ENCODE measurements at places on chromosomes 7 and 10.
A peak's percentile ranks its signal among the peaks of the same experiment; 100 is the strongest.

DNA sequence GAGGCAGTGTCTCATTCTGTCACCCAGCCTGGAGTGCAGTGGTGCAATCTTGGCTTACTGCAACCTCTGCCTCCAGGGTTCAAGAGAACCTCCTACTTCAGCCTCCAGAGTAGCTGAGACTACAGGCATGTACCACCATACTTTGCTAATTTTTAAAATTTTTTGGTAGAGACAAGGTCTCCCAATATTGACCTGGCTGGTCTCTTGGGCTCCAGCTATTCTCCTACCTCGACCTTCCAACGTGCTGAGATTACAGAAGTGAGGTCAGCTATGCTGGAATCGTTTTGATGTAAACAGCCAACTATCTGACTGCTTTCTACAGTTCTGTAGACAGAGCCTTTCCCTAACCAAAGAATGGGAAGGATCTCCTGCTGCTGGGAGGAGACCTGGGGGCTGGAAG is 375.8 kb downstream of the GATA3 start:
- no peak for DNase-seq

DNA sequence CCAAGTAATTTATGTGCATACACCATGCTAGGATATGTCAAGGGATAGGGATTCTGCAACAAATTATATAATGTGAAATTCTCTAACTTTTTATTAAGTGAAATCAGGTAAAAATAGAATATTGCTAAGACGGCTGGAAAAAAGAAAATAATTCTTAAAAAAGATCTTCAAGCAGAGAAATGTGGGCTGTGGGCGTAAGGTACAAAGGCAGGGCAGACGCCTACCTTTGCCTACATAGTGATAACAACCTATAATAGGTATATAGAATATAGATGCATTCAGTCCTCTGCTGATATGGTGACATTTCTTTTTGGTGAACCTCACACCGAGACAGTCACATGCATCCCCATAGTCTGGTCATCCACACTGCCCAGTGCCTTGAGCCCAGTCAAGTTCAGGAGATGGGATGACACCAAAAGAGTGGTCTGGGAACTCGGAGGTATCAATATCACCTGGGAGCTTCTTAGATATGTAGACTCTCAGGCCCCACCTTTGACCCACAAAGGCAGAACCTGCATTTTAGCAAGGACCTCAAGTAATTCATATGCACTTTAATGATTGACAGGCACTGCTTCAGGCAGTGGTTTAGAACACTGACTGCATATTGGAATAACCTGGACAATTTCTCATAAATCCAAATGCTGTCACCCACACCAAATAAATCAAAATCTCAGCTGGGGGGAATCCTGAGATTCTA is 57.5 kb upstream of the ARL4A start:
- no peak for DNase-seq

GRCh38 chr7:30548845-30549244 is 44.2 kb upstream of the GGCT start:
- DNase-seq = peak; percentile 71

DNA sequence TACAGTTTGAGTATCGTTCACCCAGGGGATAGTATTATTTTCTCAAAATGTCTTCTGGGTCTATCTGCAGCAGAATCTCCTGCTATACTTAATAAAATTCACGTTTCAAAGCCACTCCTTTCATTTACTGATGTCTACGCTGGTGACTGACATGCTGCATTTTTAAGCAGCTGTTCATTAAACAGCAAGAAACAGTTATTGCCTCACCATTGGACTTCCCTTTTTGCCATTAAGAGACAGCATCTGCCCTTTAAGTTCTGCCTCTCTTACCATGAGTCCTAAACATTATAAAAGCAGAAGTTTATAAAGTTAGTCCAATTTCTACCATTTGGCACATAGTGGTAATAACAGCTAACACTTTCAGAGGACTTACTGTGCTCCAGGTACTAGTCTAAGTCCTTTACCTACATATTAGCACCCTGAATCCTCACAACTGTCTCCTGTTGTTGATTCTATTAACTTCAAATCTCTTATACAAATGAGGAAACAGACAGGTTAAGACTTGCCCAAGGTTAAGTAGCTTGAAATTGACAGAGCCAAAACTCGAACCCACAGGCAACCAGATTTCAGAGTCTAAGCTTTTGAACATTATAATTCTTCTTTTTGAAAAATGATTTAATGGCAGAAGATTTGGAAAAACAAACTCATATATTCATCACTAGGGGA is 169.5 kb downstream of the SNX13 start:
- DNase-seq = peak; percentile 17

DNA sequence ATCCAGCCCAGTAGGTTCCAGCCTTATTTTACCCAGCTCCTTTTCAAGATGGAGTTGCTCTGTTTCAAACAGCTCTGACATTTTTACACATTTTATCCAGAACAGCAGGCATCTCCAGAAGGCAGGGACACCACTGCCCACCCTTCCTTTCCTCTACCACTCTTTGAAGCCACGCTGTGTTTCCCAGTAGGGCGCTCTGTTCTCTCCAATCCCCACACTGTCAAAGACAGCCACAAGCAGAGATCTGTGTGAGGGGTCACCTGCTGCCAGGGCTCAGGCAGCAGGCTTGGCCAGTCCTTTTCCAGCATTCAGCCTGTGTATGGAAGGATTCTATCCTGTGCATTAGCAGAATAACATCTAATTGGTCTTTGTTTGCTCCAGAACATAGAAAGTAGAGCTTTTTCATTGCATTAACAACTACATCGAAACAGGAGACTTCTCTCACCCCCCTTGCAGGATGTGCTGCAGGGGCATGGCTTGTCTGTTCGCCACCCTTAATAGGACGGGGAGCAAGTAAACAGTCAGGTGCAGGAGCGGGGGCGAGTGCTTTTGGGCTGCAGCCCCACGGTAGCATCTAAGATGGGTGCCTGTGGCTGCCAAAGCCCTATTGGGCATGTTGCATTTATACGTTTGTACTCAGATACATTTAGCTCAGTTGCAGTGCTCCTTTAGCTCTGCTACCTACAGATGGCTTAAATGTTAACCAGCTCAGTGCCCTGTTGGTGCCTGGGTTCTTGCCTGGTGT is 326.1 kb downstream of the GALNT17 start:
- no peak for DNase-seq

DNA sequence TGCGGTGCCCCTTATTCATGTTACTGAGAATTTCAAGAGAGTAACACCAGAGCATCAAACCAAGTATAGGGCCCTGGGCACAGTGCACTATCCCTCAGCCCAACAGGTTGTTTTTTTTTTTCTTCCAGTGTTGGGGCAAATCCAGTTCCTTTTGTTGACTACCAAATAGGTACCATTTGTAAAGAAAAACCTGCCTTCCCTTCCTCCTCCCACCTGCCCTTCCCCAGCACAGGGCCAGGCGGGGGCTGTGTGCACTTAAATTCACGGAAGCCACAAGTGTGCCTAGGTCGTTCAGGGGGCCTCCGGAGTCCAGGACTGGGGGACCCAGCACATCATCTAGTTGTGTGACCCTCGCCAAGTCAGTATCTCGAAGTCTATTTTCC is 595 bp upstream of the SFXN4 start:
- DNase-seq = no peak

DNA sequence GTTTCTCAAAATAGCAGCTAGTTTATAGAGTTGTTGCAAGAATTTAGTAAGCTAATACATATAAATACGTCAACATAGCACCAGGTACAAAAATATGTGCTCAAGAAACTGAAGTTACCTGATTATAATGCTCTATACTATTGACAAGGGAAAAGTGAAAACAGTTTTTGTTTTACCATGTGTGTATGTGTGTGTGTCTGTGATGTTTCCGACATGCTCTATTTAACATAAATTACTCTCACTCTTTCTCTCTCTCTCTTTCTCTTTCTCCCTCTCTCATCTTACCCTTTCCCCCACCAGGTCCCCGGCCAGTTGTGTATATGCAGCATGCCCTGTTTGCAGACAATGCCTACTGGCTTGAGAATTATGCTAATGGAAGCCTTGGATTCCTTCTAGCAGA is 4.3 kb downstream of the LIPN start:
- DNase-seq = no peak

- DNase-seq = no peak
These were observed 238.6 kb downstream of the CNTNAP2 start for GRCh38 chr7:146355216-146355615.

DNA sequence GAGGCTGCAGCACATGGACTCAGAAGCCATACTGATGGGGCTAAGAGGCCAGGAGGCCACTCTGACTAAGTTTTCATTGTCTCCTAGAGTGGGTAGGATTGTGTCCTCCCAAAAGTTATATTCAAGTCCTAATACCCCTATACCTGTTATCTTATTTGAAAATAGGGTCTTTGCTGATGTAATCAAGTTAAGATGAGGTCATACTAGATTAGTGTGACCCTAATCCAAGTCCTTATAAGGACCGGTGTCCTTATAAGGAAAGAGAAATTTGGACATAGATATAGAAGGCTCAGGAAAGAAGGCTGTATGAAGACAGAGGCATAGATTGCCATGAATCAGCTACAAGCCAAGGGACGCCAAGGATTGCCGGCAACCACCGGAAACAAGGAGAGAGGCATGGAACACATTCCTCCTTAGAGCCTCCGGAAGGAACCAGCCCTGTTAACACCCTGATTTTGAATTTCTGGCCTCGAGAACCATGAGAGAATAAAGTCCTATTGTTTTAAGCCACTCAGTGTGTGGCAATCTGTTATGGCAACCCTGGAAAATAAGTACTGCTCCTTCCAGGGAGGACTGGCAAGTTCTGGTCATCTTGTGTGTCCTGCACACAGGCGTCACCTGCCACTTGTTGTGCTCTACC is 157.0 kb downstream of the EMX2 start:
- DNase-seq = no peak

DNA sequence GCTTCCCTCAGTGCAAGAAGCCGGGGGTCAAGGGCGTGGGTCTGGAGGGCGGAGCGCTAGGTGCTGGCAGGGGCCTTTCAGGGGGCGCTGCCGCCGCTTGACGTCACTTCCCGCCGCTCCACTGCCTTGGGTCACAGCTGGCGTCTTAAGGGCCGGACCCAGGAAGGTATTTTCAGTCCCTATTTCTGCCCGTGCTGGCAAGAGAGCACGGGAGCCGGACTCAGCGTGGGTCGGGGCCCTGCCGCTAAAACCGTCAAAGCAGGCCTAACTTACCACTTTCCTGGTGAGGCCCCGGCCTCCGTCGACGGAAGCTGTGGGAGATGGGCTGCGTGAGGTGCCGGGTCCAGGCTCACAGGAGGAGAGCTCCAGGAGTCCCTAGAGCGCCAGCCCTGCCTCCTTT is 12.0 kb downstream of the VAX1 start:
- DNase-seq = no peak

GRCh38 chr7:91771394-91771793 is 109.1 kb downstream of the MTERF1 start:
- no peak for DNase-seq

DNA sequence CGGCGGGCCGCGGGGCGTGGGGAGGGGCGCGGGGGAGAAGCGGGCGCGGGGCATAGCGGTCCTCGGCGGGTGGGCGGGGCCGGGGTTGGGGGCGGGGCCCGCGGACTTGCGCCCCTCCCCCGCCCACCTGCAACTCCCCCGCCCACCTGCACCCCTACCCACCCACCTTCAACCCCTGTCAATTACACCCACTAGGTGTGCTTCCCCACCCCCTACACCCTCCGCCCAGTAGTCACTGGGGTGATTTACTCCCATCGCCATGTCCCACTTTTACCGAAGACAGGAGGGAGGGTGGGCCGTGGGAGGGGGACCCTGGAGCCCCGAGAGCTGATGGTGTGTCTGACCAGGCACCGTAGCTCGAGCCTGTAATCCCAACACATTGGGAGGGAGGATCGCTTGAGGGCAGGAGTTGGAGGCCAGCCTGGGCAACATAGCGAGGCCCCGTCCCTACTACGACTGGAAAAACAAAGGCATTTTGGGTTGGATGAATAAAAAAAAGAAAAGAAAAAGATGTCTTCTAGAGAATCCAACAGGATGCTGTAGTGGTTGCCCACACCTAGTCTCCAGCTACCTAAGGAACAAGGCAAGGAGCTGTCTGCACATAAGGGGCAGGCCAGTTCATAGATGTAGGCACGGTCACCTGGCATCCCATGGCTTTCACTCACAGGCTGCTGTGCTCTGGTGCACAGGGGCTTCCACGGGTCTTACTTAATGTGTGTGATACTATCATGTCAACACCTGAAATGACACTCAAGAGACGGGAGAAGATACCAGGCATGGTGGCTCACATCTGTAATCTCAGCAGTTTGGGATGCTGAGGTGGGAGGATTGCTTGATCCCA is 761 bp downstream of the KCTD7 start:
- no peak for DNase-seq

- no peak for DNase-seq
These were observed 97.4 kb downstream of the DNAJB6 start for GRCh38 chr7:157434231-157434630.

DNA sequence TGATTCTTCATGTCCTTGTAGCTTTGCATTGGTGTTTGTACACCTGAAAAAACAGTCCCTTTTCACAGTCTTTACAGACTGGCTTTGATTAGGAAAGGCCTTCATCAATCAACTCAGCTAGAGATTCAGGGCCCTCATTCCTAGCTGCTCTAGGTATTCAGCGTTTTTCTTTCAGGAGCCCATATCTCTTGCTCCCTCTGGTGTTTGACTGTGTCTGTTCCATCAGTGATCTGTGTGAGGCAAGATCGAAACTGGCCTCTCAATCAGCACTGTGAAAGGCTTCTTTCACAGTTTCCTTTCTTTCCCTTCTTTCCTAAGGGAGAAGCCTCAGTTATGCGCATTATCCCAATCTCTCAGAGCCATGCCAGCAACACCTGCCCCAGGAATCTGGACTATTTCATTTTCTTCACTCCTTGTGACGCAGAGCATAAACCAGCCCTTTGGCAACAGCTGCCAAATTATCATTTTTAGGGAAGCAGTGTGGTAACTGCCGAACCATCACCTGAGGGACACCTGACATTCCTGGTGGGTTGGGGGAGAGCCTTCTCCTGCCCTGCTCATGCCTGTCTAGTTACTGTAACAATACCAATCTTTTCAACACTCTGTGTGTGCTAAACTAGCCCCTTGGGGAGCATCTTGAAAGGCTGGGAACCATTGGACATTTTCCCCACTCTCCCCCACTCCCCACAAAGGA is 75.7 kb upstream of the CCDC71L start:
- DNase-seq = peak; percentile 13
